Kidney capillary endothelial cell (primary cell): ENCODE measurements at places on chromosomes 12 and 14.

DNA sequence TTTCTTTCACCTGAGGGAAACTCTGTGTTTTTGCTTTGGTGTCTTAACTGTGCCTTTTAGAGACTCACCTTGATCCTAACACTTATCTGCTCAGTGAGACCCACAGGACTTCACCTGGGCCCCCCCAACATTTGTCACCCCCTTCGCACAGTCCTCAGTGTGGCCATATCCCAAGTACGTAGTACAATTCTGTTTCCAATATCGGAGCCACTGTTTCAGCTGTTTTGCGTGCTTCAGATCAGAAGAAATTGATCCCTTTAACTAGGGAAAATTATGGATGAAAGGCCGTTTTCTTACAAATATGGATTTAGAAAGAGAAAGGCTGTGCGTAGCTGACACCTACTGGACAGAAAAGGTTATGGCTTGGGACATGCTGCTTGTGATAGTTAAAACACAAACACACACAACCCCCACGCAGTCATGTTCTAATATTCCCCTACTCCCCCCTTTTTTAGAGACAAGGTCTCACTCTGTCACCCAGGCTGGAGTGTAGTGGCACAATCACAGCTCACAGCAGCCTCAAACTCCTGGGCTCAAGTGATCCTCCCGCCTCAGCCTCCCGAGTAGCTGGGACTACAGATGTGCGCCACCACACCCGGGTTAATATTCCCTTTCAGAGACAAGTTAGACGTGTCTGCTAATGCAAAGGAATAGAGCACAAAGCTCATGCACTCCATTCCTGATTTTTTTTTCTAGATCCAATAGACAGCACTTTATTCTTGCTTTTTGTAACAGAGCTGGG, 3.6 kb upstream of the SLC7A8 start:
- peak; percentile 54 for DNase-seq

- DNase-seq, result no peak
Measured at GRCh38 chr14:72686101-72686500, 207.8 kb downstream of the DPF3 start.

DNA sequence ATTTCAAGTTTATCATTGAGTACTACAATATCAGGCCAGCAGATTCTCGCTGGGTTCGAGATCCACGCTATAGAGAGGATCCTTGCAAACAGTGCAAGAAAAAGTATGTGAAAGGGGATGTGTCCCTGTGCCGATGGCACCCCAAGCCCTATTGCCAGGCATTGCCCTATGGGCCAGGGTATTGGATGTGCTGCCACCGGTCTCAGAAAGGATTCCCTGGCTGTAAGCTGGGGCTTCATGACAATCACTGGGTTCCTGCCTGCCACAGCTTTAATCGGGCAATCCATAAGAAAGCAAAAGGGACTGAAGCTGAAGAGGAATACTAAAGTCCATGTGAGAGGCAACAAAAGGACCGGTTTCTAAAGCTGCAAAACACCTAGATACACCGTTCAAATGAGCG, 59.4 kb downstream of the ATG14 start:
- DNase-seq, result no peak

DNA sequence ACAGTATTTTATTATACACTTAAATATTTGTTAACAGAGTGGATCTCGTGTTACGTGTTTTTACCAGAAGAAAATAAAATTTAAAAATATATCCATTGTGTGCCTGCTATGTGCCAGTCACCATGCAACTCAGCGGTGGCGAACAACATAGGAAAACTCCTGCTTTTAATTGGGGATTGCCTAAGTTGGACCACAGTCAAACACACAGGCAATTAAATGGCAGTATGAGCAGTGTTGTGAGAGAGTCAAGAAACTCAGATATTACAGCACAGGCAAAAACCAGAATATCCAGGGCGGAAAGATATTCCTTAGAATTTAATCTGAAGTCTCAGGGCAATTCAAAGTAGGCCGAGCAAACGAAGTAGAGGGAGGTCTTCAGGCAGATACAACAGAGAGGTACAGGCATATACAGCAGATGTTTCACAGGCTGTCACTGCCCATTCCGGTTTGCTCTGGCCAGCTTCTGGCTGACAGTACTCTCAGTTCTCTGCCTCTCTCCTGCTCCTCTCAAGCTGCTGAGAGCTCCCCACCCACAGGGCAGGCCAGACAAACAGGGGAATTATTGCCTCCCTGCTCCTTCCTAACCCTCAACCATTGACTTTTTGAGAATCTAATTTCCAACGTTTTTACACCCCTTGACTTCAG, 540.2 kb upstream of the TMEM132C start:
- DNase-seq, result no peak

DNA sequence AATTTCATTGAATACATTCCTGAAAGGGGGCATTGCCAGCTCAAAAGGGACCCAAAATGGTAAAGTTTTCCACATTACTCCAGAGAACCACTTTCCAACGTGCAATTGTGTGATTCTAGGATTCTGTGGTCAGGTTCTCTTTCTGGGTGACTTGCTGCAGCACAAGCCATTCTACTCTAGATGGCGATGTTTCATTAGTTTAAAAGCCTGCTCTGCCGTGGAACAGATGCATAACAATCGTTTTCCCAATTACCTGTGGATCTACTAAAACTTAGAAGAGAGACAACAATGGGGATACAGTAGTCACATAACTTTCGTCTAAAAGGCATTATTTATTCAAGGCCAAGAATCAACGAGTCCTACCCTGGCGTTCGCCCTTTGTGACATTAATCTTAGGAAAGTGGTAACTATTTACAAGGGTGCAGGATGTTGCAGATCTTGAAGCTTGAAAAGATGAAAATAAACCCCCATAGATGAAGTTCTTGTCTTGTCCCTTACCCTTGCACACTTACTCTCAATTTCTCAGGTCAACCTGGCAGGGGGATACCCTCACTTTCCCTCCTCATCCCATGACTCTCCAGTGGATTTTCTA, 400.9 kb downstream of the SNAPC1 start:
- DNase-seq, result peak; percentile 63

GRCh38 chr14:22668417-22668816, 24.3 kb upstream of the OR6J1 start:
- DNase-seq, result no peak

GRCh38 chr14:93742761-93743160, 45.5 kb downstream of the PRIMA1 start:
- no peak for DNase-seq
